Stimulated activated CD4-positive, alpha-beta T cell treated with anti-CD3 and anti-CD28 coated beads, Interleukin-1b, Interleukin-23, amount 100 ng/mL, for 1 hour (primary cell): ENCODE measurements at places on chromosomes 1 and 21.

DNA sequence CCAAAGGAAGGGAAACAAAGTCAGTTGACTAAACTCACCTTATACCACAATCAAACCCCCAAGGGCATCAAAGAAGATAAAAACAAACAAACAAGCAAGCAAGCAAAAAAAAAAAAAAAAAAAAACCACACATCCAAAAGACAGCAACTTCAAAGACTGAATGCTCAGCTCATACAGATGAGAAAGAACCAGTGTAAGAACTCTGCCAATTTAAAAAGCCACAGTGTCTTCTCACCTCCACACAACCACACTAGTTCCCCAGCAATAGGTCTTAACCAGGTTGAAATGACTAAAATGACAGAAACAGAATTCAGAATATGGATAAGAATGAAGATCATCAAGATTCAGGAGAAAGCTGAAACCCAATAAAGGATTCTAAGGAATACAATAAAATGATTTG lies 193.4 kb downstream of the FAF1 start:
- no peak for DNase-seq

DNA sequence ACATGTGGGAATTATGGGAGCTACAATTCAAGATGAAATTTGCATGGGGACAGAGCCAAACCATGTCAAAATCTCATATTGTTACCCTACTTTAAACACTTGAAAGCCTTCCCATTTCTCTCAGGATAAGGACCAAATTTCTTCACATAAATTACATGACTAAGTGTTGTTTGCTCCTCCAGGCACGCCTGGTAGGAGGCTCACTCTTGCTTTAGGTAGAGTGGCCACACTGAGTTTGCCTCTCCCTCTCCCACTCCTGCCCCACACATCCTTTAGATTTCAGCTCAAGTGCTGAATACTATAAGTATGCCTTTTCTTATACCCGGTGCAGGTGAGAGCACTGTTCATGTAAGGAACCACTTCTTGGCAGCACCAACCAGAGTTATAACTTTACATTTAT lies 279.1 kb downstream of the DNM3 start:
- DNase-seq, result no peak

DNA sequence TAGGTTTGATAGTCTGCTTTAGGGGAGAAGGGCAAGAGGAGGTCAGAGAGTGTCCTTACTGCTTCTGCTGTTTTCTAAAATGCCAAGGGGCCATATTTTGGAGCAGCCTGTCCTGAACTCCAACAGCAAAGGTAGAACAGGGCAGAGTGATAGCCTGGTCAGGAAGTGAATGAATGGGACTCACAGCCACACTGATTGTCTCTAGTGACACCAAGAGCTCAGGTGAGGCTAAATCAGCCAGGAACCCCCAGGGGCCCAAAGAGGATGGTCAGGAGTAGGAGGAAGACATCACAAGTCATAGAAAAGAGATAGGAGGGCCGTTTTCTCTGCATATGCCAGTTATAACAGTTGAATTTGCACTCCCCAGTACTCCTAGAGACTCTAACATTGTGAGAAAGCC lies 97.4 kb upstream of the DUSP10 start:
- no peak for DNase-seq

- DNase-seq, result no peak
Measured at GRCh38 chr1:57671750-57672149, 247.9 kb upstream of the DAB1 start.

DNA sequence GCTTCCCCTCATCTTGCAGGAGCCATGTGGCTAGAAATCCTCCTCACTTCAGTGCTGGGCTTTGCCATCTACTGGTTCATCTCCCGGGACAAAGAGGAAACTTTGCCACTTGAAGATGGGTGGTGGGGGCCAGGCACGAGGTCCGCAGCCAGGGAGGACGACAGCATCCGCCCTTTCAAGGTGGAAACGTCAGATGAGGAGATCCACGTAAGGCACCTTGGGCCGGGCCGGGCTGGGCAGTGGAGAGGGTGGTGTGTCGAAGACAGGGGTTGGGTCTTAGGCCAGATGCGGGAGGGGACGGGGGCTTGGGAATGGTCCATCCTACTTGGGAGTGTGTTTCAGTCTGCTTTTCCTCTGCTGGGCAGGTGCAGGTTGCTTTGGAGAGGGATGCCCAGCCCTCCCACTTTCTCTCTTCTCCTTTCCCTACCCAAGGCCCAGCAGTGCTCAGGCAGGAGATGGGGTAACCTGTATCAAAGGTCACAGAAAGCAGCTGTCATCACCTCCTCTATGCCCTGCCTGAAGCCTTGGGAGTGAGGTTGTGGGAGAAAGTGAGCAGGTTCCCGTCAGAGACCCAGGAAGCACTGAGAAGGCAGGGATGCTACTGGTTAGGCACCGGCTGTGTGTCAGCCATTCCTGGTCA lies 18.9 kb downstream of the EPHX1 start:
- DNase-seq, result no peak

- no peak for DNase-seq
Measured at GRCh38 chr1:22731924-22732720, 21.5 kb downstream of the EPHB2 start.

DNA sequence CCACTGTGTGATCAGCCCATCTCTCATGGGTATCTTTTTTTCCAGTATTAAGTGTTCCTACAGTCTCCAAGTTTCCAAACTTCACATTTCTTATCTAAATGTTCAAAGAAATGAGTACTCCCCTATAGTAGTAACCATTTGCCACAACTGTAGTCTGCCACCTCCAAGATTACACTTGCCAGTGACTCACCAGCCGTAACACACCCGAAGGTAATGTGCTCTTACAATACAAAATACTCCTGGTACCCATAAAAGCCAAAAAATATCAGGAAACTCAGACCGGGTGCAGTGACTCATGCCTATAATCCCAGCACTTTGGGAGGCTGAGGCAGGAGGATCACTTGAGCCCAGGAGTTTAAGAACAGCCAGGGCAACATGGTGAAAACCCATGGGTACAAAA lies 20.5 kb upstream of the ZNF496 start:
- DNase-seq, result no peak

DNA sequence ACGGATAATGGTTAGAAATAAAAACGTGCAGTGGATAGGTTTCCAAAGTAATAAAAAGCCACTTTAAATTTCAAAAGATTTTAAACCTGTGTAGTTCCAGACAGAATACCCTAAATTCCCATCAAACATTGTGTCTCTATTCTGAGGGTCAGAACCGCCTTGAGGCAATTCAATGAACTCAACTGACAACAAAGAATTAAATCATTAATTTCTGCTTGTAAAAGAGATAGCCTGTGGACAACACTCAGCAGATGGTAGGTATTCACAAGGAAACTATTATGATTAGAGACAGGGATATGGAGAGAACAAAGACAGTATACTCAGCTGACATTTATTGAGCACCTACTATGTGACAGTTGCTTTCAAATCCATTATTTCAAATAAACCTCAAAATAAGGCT lies 35.1 kb upstream of the JUN start:
- DNase-seq, result no peak

- DNase-seq, result peak; percentile 35
Measured at GRCh38 chr1:209755926-209756614, at the start of gene TRAF3IP3. TRAF3IP3 (plus strand) TSS chr1:209756053; CDS start chr1:209760040, 3,987 bp downstream.

- DNase-seq, result no peak
Measured at GRCh38 chr1:234768171-234768568, 158.2 kb upstream of the IRF2BP2 start.

GRCh38 chr21:38334866-38335265 lies 78.1 kb downstream of the KCNJ15 start:
- no peak for DNase-seq

DNA sequence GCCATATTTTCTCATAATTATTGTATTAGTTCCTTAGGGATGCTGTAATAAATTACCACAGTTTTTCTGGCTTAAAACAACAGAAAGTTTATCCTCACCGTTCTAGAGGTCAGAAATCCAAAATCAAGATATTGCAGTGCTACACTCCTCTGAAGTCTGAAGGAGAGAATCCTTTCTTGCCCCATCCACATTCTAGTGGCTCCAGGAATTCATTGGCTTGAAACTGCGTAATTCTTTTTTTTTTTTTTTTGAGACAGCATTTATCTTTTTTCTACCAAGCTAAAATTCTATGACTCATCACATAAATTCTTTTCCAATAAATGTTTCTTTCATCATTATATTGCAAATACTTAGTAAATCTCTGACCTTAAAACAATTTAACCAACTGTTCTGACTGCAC lies 451.0 kb upstream of the RGS18 start:
- DNase-seq, result no peak

GRCh38 chr1:159911326-159912070 lies 11.5 kb upstream of the CFAP45 start:
- no peak for DNase-seq

DNA sequence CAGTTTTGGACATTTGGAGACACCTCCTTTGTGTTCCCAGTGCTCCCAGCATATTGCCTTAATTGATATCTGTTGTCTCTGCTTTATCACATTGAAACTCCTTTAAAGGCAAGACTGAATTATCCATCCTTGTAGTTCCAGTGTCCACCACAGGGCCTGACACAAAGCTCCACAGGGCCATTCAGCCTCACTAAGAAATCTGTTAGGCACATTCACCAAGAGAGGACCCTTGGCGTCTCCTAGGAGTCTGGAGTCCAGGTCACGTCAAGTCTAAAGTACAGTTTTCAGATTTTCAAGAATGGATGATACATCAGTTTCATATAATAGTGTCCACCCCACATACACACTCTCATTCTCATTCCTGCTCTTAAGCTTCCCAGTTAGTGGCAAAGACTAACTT lies 4.8 kb downstream of the ACP6 start:
- DNase-seq, result no peak

DNA sequence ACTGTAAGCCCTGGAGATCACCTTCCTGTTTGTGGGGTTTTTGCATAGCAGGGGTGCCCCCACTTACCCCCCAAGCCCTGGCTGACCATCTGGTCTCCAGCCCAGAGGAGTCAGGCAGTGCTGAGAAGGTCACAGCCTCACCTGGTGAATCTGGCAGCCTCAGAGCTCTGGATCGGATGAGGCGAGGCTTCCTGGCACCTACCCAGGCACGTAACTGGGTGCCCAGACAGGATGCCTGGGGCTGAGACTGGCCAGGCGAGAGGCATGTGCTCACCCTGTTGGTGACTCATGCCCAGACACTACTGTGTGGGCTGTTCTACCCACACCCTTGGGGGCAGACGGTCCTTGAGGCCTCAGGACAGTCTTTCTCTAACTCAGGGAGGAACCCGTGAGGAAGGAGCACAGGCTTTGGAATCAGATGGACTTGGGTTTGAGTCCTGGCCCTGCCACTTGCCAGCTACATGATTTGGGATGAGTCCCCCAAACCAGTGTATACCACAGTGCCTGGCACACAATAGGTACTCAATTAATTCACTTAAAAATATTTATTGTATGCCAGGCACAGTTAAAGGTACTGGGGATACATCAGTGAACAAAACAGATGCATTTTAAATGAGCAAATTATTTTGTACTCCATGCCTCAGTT lies 15.1 kb upstream of the PADI3 start:
- DNase-seq, result no peak
